ENCODE measurements at places on chromosomes 7 and 10.

GRCh38 chr7:64180989-64181388, 26.0 kb upstream of the ZNF735 start:
- no peak for DNase-seq

GRCh38 chr7:148898845-148899484, 14.9 kb upstream of the EZH2 start:
- DNase-seq, result no peak

DNA sequence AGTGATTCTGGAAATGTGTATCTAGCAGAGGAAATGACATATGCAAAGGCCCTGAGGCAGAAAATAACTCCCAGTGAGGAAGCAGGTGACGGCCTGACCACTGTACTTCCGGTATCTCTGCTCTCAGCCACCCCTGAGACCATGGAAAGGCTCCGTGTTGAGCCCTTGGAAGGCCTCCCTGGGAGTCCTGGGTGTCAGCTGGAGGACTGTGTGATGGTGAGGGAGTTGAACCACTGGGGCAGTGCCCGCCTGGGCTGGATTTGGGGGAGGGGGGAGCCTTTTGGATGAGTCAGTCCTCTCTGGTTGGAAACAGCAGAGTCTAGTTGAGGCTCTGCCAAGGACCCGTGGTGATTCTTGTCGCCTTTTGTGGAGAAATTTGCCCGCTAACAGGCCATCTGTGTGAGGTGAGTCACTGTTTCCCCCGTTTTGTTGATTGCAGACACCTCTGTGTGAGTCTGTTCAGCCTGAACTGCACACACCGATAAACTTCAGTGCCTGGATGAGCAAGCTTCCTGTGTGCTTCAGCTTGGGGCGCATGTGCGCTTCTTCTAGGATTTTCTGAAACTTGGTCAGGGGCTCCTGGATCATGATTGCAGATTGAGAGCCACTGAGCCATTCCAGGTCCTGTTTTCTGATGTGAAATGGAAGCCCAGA, 98.6 kb downstream of the GRK5 start:
- DNase-seq, result no peak

DNA sequence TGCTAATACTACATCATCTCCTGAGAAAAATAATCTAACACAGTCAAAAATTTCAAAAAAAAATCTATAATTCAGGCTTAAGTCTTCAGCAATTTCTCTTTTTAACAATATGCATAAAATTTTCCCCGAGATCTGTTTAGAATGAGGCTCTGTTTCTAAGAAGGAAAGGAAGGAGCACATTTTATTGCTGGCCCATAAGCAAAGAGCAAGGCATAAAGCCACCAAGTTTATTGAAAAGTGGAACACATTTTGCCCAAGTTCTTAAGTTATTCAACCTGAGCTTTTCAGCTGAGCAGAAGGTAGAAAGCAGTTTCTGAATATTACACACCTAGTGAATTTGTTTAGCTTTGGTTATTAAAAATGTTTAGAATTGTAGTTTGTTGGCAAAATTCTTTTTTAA, 73.9 kb downstream of the AGMO start:
- DNase-seq, result no peak

DNA sequence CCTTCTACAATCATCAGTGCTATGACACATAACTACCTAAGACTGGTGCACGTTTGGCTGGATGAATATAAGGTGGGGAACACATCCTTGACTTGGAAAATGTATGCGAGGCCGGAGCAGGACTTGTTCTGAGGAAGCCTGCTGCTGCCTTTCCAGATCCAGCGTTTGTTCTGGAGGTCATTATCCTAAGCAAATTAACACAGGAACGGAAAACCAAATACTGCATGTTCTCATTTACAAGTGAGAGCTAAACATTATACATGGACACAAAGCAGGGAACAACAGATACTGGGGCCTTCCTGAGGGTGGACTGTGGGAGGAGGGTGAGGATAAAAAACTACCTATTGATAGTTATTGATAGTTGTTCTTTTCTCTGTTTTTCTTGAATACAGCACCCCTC, 10.8 kb upstream of the GALNT11 start:
- DNase-seq, result no peak

DNA sequence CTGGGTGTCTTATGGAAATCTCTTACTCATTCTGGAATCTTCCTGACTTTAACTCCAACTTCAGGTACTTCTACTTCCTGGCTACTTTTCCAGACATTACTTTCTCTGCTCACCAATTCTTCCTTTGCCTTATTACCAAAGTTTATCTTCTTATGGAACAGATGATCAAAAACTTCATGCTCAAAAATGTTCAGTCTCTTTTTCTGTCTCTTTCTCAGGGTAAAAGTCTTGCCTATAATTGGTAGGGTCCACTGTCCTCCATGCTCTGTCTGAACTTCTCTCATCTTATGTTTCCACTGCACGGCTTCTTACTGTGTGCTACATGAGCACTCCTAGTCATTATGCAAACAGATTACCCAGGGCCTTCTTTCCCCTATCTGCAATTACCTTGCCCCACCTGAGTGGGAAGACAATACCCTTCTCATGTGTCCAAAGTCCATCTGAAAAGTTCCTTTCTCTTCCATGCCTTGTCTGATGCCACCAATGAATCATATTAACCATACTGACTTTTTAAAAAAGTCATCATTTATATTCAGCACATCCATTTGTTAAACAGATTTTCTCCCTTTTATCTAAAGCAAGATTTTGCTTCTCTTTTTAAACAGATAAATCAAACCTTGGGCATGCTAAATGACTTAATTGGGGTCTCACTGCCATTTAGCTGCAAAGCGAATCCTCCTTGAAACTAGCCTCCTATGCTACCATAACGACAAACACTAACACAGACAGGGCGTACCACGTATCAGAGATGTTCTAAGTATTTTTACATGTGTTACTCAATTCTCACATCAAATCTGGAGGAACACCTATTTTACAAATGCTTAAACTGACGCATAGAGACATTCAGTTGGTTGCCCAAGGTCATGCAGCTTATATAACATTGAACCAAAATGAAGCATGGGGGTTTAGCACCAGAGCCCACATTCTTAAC, 48.8 kb downstream of the SEMA3C start:
- no peak for DNase-seq

- no peak for DNase-seq
These were observed 34.2 kb downstream of the PDGFA start for GRCh38 chr7:485188-486081.

- DNase-seq, result no peak
These were observed 223.6 kb downstream of the IPMK start for GRCh38 chr10:58044072-58044471.

- DNase-seq, result peak; percentile 64
These were observed 5.1 kb upstream of the SMC3 start for GRCh38 chr10:110562348-110562747.

DNA sequence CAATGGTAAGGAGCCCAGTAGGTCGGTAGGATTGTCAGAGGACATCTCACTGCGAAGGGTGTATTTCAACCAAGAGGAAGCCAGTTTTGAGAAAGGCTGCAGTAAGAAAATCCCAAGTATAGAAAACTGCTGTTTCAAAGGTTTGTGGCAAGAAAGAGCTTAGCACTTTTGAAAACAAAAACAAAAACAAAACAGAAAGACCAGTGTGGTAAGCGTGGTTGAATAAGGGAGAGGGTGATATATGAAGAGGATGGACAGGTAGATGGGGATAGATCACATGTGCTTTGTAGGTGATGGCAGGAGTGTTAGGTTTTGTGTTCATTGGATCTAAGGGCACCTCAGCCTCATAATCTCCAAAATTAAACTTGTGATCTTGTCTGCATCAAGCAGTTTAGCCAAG, 141.6 kb upstream of the WNT16 start:
- no peak for DNase-seq

DNA sequence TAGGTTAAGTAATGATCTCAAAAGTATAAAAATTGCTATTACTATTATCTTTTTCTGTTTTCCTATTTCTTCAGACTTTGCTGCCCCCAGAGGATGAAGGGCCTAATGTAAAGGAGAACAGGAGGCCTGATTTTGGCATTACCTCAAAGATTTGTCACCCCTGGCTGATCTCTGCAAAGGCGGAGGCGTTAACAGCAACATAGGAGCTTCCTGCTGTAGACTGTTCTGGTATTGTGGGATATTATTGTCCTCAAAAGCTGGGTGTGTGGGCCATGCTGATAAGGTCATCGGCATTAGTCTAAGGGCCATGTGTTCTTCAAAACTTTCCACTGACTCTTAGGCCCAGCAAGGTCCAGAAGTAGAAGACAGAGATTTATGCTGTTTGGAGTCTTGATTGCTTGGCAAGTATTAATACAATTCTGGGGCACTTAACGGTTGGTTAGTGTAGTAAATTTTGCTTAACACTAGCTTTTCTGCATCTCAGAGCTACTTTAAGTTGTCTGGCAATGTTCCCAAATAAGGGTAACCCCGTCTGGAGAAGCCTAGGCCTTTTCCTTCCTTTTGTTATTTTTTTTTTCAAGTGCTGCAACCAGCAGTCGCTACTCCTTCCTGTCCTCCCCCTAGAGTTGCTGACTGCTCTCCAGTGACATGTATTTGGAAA, 14.0 kb upstream of the ENTPD1 start:
- no peak for DNase-seq

- DNase-seq, result no peak
These were observed 203.0 kb upstream of the GPR26 start for GRCh38 chr10:123463181-123463580.
